ENCODE measurements at places on chromosomes 5 and 9.

GRCh38 chr5:145554399-145554798 lies 280.7 kb downstream of the PRELID2 start:
- no peak for DNase-seq

DNA sequence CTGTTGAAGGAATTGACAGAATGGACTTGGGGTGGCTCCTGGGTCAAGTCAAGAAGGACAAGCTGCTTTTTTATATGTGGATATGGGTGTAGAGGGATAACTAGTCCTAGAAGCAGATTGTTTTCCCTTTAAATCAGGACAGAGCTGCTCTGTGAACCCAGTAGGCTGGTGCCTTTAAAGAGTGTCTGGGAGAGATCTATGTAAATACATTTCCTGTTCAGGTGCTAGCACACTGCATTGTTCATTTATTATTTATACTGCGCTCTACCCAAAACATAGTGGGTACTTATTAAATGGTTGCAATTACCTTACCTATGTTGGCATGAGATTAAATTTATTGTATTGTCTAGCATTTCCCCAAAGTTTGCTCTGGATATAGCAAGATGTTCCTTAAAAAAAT lies 86.6 kb upstream of the EQTN start:
- DNase-seq, result no peak

GRCh38 chr5:15864536-15865215 lies 314.9 kb downstream of the MARCHF11 start:
- no peak for DNase-seq

- DNase-seq, result no peak
These were observed 391.5 kb downstream of the CCDC171 start for GRCh38 chr9:15944341-15944740.

GRCh38 chr5:179623906-179624741 lies 653 bp upstream of the HNRNPH1 start:
- peak; percentile 39 for DNase-seq

GRCh38 chr9:110180511-110181434 lies 27.2 kb downstream of the C9orf152 start:
- no peak for DNase-seq

DNA sequence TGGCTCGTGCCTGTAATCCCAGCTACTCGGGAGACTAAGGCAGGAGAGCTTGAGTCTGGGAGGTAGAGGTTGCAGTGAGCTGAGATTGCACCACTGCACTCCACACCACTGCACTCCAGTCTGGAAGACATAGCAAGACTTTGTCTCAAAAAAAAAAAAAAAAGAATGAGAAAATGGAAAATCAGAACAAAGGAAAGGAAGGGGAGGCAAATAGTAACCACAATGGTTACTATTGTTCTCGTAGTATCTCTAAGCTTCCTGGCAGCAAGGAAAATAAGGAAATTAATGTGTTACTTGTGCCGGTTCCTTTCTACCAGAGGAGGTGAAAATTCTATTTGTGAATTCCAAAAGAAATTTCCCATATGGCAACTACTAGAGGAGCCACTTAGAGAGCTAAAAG lies 48.5 kb upstream of the BNC2 start:
- no peak for DNase-seq

DNA sequence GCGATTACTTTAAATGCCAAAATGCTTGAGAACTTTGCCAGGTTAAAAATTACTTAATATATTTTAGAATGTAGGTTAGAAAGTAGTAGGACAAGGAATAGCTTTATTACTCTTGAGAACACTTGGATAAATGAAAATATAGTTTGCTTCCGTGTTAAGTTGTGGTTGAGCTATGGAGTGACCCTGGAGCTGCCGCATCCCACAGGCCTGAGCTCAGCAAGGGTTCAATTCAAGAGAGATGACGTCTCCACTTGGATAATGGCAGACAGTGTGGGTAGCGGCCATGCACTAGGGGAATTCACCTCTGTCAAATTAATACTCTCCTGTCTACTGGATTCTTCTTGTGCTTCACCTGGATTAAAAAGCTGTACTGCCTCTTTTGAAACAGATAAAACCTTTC lies 105.0 kb downstream of the GAPVD1 start:
- DNase-seq, result no peak

- no peak for DNase-seq
These were observed 44.5 kb downstream of the TNC start for GRCh38 chr9:115073456-115073855.

GRCh38 chr9:19465586-19466279 lies 56.9 kb downstream of the ACER2 start:
- no peak for DNase-seq

Measured in stimulated activated CD4-positive, alpha-beta T cell treated with anti-CD3 and anti-CD28 coated beads, Interleukin-4, amount 100 ng/mL, for 4 hours (primary cell).